Urinary bladder (tissue), 4 donors: ENCODE measurements at places on chromosomes 2 and 18. TPM values are rescaled to one million over a fixed set of nuclear protein-coding genes. Genes with fewer than 3 reads are reported as not detected.

RAB17 gene
- polyA plus RNA-seq = 2.1 TPM

EPB41L3 gene
- polyA plus RNA-seq = 25.9 TPM

PRKAG3 gene
- not detected for polyA plus RNA-seq

UGT1A3 gene
- 0.14 TPM for polyA plus RNA-seq

LIPG gene
- polyA plus RNA-seq = 0.85 TPM

COLEC12 gene
- 31.9 TPM for polyA plus RNA-seq

CABYR gene
- 1.3 TPM for polyA plus RNA-seq

PUS10 gene
- 3.1 TPM for polyA plus RNA-seq

CNTNAP5 gene
- polyA plus RNA-seq = 0.01 TPM

ZSWIM2 gene
- not detected for polyA plus RNA-seq

KLHL41 gene
- 4.8 TPM for polyA plus RNA-seq

ALLC gene
- polyA plus RNA-seq = 0.19 TPM

GKN1 gene
- polyA plus RNA-seq = 0.47 TPM

PLGLB1 gene
- 1.7 TPM for polyA plus RNA-seq

DNA sequence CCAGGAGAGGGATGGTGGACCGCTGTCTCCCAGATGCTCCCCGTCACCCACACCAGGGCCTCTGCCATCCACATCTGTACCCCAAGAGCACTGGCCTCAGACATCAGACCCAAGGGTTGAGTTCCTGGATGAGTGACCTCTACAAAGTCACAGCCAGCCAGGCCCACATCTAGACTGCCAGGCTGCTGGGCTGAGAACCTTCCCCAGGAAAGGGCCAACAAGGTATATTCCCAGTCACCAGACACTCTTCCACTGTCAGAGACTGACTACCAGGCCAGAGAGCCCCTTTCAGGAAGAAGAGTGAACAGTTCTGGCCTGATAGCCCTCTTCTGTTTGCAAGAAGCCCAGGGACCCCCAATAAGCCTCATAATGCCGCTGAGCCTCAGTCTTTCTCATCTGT lies 44.3 kb downstream of the C1QL2 start:
- DNase-seq = no peak

- DNase-seq = no peak
Observed at GRCh38 chr2:232522623-232523401, 2.6 kb downstream of the PRSS56 start.

GRCh38 chr18:8238507-8238906 lies 370.7 kb upstream of the RAB12 start:
- no peak for DNase-seq

- no peak for DNase-seq
Observed at GRCh38 chr2:46161315-46161714, 135.9 kb upstream of the EPAS1 start.

- no peak for DNase-seq
Observed at GRCh38 chr18:47284721-47285395, 33.4 kb upstream of the SKOR2 start.

DNA sequence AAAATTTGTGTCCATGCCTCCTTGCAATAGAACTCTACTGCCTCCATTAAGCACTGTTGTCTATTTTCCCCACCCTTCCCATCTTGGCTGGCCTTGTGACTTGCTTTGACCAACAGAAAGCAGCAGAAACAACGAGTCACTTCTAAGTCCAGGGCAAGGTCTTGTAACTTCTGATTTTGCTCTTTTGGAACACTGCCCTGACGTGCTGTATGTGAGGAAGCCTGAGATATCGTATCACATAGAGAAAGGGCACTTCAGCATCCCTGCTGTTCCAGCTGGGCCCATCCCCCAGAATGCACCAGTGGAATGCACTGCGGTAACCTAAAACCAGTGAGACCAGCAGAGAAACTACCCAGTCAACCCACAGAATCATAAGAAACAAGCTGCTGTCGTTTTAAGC lies 28.1 kb downstream of the NCKAP1 start:
- no peak for DNase-seq

DNA sequence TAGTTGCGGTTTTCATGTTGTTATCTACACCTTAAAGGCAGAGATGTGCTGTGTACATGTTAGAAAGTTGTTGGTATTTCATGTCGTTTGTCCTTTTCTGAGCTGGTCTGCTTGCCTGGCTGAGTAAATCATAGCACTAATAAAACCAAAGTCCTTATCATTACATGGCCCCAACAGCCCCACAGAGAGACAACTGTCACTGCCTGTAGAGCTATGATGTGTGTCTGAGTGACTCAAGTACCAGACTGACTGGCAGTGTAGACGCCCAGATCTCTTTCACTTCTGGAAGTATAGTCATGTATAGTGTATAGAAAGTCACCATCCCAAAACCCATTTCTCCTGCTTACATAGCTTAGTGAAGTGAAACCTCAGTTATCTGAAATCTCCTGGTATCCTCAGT lies 4.3 kb downstream of the SOCS6 start:
- DNase-seq = no peak

DNA sequence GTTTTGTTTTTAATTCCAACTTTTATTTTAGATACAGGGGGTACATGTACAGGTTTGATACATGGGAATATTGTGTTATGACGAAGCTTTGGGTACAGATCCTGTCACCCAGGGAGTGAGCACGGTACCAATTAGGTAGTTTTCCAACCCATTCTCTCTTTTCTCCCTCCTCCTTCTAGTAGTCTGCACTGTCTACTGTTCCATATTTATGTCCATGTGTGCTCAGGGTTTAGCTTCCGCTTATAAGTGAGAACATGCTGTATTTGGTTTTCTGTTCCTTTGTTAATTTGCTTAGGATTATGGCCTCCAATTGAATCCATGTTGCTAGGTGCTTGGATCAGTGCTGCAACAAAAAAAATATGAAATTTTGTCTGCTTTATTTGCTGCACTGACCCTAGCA lies 659.3 kb upstream of the TMEFF2 start:
- DNase-seq = no peak

DNA sequence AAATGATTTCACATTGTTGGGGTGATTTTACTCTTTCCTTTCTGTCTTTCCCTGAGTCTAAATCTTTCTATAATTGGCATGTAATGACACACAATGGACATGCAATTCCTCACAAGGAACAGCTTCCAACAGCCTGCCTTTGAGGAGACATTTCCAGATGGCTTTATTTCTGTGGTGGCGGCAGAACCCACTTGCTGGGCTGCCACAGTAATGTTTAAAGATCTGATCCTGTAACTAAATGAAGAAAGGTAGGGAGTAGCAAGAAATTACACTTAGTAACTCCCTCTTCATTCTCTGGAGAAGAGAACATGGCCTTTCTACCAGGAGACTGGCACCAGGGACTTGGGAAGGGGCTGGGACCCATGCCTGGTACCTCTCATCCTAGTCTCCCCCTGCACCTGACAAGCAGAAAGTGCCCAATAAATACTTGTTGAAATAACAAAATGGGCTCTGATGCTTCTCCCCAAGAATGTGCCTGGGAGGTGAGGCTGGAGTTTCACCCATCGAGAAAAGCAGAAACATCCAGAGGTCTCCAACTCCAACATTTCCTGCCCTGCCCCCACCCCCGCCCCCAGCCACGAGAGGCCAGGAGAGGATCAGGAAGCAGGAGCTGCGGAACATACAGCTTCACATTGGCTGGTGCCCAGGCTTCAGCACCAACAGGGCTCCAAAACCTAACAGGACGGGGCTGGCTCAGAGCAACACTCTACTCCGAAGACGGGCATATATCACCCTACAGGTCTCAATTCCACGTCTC lies 92.1 kb downstream of the PXDN start:
- no peak for DNase-seq

DNA sequence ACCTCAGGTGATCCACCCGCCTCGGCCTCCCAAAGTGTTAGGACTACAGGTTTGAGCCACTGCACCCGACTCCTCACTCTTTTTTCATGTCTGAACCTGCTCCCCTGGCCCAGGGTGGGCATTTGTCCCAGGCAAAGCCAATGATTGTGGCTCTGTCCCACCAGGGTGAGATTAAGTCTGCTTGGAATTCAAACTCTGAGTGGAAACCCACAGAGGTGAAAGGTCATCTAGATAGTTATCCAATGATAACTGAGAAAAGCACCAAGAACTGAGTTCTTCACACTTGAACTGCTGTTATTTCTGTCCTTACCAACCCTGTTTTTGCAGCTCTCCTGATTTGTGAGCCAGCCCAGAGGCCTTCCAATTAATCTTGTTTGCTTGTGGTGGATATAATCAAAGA lies 62.4 kb upstream of the ACVR1 start:
- no peak for DNase-seq

DNA sequence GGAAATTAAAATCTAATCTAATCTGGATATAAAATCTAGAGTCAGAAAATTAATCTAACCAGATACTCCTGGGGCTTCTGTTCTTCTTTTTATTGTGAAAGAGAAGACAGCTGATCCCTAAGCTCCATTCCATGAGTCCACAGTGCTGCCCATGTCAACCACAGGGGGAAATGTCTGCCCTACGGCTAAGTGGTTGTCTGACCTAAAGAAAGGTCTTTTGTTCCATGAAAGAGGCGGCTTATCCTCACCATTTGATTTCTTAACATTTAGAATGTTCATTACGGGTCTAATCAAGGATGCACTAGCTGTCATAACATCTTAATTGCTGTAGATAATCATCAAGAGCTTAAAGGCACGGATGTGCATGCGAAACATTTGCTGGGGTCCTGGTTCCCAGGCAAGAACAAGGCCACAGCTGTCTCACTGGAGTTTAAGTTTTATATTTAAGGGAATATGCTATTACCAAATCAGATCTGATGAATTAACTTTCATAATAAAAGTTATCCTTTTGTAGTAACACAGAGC lies 162.6 kb downstream of the PAX3 start:
- no peak for DNase-seq

DNA sequence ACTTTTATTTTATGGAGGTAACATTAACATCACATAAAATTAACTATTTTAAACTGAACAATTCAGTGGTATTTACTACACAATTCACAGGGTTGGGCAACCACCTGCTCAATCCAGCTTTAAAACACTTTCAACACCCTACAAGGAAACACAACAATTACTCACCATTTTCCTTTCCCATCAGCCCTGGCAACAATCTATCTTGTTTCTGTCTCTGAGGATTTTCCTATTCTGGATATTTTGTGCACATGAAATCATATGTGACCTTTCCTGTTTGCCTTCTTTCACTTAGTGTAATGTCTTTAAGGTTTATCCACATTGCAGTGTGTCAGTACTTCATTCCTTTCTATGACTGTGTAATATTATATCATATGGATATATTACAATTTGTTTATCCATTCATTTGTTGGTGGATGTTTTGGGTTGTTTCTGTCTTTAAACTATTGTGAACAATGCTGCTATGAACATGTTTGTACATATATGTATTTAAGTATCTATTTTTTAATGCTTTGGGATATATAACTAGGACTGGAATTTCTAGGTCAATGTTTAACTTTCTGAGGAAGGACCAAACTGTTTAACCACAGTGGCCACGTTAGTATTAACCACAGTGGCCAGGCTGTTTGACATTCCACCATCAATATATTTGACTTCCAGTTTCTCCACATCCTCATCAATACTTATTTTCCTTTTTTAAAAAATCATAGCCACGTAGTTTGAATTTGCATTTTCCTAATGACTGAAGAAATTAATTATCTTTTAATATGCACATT lies 72.4 kb upstream of the KIF5C start:
- no peak for DNase-seq

DNA sequence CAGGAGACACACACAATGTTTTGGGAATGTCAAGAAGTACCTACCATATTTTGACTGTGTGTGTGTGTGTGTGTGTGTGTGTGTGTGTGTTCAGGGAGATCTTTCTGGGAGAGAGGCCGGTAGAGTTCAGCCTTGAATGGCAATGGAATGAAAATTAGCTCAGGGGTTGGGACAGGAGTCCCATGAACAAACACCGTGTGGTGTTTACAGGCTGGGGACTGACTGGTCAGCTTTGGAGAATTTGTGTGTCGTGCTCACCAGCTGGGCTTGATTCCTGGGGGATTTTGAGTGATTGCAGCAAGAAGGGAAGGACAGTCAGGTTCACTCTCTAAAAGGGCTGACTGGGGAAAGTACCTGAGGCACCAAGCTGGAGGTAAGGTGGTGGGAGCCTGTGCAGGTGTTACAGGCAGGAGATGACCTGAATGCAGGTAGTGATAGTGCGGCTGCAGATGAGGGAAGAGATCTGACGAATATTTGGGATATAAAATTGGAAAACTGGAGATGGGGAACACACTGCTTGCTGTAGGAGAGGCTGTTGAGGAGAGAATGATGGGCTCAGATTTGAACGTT lies 2.5 kb upstream of the ADNP2 start:
- no peak for DNase-seq

GRCh38 chr2:105294844-105295481 lies 34.6 kb downstream of the TGFBRAP1 start:
- no peak for DNase-seq

GRCh38 chr18:23640052-23640451 lies 22.7 kb downstream of the ANKRD29 start:
- no peak for DNase-seq

GRCh38 chr2:233228376-233228775 lies 23.1 kb upstream of the ATG16L1 start:
- no peak for DNase-seq

DNA sequence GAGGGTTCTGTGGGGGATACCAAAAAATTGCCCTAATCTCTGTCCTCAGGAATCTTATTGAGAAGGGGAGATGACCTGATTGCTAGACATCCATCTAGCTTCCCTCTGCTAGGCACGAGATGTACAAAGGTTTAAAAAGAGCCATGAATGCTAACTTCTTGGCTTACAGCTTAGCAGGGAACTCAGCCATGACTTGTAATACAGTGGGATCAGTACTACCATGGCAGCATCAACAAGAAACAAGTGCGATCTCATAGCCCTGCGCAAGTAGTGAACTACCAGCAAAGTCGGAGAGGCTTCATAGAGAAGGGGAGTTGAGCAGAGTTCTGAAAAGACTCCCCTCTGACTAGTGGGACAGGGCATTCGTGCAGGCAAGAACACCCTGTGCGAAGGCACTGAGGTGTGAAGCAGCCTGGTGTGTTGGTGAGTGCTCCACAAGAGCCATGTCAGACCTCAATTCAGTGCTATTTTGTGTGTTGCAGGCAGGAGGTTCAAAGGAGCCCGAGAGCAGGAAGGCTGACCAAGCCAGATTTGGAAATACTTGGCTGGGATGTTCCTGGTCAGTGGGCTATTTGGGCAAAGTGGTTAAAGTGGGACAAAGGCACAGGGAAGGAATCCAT lies 130.0 kb downstream of the FMNL2 start:
- DNase-seq = no peak

DNA sequence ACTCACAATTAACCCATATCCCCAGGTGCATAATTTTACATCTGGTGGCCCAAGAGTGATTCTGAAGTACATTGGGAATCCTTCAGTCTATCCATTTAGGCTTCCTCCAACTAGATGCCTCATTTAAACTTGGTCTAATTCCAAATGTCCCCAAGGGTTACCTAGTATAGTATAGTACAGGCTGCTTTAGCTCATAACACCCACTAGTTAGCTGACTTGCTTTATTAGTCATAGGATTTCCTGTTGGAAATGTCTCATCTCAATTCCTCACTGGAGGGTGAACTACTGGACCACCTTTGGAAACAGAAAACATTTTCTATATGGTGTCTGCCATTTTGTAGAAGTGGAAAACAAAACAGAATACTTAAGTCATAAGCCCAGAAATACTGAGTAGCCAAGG lies 202.5 kb upstream of the SESTD1 start:
- DNase-seq = no peak
